ENCODE measurements at places on chromosomes 12 and 14.

- no peak for DNase-seq
Observed at GRCh38 chr12:75457191-75457590, 23.4 kb upstream of the GLIPR1 start.

- DNase-seq = no peak
Observed at GRCh38 chr14:99190696-99191394, 81.2 kb downstream of the BCL11B start.

GRCh38 chr12:124623344-124624035 lies 56.1 kb upstream of the NCOR2 start:
- no peak for DNase-seq

- no peak for DNase-seq
Observed at GRCh38 chr12:28878629-28879028, 270.4 kb upstream of the FAR2 start.

DNA sequence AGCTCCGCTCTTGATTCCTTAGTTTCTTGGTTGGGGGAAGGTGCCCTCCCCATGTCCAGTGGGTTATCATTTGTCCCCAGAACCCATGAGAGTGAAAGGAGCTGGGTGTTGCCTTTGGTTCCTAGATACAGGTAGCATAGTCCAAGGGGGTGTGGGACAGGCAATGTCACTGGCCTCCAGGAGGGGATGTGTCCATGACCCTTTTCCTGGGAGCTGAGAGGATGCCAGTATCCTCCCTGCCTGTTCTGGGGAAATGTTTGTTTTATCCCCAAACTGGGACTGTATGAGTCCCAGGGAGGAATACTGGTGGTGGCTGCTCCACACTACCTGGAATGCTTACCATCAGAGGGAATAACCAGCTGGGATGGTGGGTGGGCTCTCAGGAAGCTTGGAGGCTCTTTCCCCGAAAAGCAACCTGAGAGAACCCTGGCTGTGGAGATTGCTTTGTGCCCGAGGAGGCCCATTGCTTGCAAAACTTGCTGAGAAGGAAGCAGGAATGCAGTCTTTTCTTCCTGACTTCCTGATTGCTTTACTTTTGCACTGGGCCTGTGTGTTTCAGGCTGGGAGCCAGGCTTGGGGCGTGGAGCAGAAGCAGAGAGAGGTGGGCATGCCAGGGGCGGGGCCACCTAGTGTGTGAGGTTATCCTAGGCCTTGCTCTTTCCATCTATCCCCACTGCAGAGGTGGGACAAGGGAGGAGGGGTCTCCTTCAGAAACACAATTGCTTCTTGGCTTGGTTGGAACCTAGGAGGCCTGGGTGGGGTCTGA lies 715 bp upstream of the SLC10A1 start:
- DNase-seq = no peak

DNA sequence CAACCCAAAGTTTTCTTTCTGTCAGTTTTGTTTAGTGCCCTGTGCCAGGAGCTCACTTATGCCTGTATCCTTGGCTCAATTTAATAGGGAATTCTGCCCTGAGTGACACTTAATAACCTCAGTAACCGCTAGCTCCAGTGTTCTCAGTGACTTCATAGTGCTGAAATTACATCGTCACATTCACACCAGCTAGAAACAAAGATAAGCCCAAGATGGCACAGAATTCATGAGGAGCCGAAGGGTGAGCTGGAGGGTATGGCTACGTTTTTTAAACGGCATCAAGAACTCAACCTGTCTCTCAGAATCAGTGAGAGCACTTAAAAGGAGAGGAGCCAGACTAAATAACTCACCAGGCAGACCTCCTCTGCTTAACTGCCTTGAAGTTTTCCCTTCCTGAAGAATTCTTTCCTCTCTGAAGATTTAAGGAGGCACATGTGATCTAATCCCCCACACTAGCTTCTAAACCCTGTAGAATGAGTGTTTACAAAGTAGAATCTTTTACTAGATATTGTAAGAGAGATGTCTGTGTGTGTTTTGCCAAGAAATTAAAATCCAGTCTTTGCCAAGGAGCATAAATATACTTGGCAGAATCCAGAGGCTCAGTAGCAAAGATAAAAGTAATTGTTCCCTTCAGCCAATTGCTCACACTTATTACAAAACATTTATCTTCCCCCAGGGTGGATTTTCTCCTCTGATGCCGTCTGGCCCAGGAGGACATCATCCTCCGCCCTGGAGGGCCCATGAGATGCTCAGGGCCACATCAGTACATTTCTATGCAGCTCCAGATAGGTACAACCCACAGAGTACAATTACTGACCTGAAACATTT lies 37.3 kb downstream of the PTGER2 start:
- no peak for DNase-seq

DNA sequence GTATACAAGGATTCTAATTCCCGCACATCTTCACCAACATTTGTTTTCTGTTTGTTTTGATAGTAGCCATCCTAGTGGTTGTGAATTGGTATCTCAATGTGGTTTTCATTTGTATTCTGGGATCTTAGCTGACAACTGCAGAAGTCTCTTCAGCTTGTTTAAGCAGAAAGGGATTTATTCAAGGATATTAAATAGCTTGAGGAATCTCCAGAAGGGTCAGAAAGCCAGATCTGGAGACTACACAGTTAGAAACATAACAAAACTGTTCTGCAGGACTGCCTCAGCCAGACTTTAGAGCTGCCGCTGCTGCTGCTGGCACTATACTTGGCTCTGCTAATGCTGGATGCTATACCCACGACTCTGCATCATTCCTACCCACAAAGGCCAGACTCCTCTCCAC lies 13.4 kb upstream of the CDKL1 start:
- no peak for DNase-seq

DNA sequence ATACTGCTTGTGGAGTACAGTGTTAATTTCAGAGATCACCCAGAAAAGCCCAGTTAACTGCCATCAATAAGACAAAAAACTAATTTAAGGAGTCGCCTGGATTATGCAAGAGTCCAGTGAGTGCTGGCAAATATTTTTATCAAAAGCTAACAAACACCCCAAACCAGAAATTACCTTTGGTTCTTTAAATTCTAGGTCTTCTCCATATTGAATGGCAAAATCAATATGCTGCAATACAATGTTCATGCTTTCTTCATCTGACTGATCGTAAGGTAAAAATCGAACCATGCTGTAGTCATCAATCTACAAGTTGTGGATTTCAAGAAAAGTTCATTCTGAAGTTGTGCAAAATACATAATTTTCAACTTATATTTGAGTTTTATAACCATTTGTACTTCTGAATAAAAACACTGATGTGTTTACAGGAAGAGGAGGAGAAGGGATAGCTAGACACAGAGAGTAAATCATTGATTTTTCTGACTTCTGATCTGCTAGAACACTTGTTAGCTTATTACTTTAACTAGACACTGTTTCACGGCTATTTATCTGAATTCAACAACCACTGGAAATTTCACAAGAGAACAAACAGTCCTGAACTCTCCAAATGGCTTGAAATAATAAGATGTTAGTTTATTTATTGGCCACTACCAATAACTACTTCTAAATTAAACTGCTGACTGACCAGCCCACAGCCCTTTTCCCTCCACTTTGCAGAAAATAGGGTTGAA lies 3.6 kb upstream of the ARPC3 start:
- DNase-seq = no peak

DNA sequence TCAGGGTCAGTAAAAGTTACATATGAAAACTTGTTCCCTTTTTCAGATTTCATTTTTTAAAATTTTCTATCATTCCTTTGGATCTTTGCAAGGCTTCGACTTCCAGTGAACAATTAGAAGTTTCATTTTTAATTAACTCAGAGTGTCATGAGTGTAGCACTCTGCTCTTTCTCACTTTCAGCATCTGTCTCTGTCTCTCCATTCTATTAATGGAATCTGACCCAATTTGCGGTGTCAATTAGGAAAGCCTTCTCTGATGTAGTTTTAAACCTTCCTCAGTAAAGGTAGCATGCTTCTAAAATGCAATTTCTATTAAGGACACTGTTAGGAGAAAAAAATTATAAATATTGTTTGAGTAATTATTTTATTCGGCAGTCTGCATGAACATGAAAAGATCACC lies 68.3 kb downstream of the SLC38A1 start:
- no peak for DNase-seq

- no peak for DNase-seq
Observed at GRCh38 chr12:110079477-110080400, 31.4 kb upstream of the C12orf76 start.

DNA sequence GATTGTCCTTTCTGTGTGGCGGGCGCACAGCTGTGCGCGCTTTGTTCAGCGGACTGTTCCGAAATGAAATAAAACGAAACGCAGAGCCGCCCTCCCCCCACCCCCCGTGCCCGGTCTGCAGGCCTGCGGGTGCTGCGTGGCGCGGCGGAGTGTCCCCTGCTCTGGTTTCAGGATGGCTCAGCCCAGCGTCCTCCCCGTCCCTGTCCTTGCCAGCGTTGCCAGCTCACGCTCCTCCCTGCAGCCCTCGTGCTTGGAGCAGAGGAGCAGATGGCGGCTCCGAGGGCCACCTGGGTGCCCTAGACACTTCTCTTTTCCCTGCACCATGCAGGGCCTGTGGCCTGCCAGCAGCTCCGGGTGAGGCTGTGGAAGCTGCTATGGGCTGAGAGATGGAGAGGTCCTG lies 17.5 kb upstream of the BEGAIN start:
- no peak for DNase-seq

- DNase-seq = no peak
Observed at GRCh38 chr14:29075761-29076160, 309.2 kb downstream of the FOXG1 start.

- no peak for DNase-seq
Observed at GRCh38 chr12:15417691-15418090, 95.4 kb downstream of the PTPRO start.

DNA sequence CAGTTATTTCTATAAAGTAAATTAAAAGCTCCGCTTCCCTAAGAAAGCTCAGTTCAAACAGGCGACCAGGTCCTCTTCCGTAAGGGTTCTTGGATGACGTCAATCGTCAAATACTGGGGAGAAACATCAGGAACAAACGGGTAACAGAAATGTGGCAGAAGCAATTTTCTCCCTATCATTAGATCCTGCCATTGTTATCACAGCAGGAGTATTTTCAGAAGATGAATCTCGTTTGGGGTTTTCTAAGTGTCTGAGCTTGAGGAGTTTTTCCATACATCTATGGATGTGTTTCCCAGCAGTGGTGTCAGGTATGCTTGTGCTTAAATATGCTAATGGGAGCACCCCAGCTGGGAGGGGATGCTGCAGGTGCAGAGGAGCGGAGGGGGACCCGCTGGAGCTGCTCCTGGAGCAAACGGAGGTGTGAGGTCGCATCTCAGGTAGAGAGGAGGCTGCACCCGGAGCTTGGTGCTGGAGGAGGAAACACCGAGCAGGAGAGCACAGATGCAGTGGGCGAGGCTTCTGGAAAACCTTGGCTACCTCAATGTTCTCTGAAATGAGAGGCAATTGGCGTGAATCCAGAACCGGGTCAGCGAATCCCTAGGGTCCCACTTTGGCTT lies 795.5 kb downstream of the AACS start:
- DNase-seq = no peak

DNA sequence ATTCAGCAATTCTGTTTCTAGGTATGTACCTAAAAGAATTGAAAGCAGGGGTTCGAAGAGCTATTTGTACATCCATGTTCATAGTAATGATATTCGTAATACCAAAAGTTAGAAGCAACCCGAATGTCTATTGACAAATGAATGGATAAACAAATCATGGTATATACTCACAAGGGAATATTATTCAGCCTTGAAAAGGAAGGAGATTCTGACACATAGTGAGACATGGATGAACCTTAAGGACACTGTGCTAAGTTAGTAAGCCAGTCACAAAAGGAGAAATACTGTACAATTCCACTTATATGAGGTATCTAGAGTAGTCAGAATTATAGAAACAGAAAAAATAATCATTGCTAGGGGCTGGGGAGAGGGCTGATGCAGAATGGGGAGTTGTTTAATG lies 4.4 kb upstream of the FBXL14 start:
- DNase-seq = no peak

DNA sequence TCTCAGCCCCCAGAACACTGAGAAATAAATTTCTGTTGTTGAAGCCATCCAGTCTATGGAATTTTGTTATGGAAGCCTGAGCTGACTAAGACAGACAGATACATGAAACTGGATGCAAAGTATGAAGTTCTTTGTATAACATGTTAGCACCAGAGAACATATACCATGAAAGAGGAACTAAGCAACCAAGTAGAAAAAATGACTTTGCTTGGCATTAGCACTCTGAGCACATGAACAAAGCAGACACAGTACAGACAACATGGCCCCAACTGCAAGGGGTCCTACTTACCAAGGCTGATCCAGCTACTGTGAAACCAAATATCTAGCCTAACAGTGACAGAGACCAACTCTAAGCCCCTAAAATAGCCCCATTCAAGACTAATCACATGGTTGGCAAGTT lies 13.8 kb downstream of the EXOC5 start:
- no peak for DNase-seq
